ENCODE measurements at places on chromosomes 12 and 14.

GRCh38 chr12:119158402-119158801 lies 20.3 kb upstream of the HSPB8 start:
- H3K4me1 ChIP-seq: peaks cover 6% of the 10 kb centered on the region
- no peak overlapping the region for H3K27ac ChIP-seq
- H3K4me3 ChIP-seq: no peak overlapping the region
- no peaks in the 10 kb centered on the region for H3K36me3 ChIP-seq
- no peak for DNase-seq

GRCh38 chr14:94113908-94114588 lies 3.5 kb downstream of the IFI27 start:
- no peak for DNase-seq
- H3K27me3 ChIP-seq: no peaks in the 10 kb centered on the region
- no peak overlapping the region for H3K4me3 ChIP-seq

GRCh38 chr14:32022938-32023466 lies 54.1 kb upstream of the ARHGAP5 start:
- H3K27me3 ChIP-seq: no peaks in the 10 kb centered on the region
- no peak for DNase-seq
- H3K36me3 ChIP-seq: no peaks in the 10 kb centered on the region

- no peaks in the 10 kb centered on the region for H3K36me3 ChIP-seq
- H3K4me3 ChIP-seq: no peak overlapping the region
- no peaks in the 10 kb centered on the region for H3K27me3 ChIP-seq
- H3K27ac ChIP-seq: no peak overlapping the region
- DNase-seq: no peak
These were observed 424.3 kb downstream of the NPAS3 start for GRCh38 chr14:33362934-33363333.

GRCh38 chr14:75667099-75667765 lies 6.2 kb downstream of the TTLL5 start:
- no peak overlapping the region for H3K27ac ChIP-seq
- no peak for DNase-seq
- peaks cover 14% of the 10 kb centered on the region for H3K4me1 ChIP-seq
- no peak overlapping the region for H3K4me3 ChIP-seq

Measured in esophagus muscularis mucosa (tissue), 4 donors.